ENCODE measurements at places on chromosomes 6 and 20. TPM values are rescaled to one million over a fixed set of nuclear protein-coding genes. Genes with fewer than 3 reads are reported as not detected.

GRCh38 chr6:151276112-151276740 lies 36.5 kb downstream of the AKAP12 start:
- DNase-seq, result peak; percentile 57

DNA sequence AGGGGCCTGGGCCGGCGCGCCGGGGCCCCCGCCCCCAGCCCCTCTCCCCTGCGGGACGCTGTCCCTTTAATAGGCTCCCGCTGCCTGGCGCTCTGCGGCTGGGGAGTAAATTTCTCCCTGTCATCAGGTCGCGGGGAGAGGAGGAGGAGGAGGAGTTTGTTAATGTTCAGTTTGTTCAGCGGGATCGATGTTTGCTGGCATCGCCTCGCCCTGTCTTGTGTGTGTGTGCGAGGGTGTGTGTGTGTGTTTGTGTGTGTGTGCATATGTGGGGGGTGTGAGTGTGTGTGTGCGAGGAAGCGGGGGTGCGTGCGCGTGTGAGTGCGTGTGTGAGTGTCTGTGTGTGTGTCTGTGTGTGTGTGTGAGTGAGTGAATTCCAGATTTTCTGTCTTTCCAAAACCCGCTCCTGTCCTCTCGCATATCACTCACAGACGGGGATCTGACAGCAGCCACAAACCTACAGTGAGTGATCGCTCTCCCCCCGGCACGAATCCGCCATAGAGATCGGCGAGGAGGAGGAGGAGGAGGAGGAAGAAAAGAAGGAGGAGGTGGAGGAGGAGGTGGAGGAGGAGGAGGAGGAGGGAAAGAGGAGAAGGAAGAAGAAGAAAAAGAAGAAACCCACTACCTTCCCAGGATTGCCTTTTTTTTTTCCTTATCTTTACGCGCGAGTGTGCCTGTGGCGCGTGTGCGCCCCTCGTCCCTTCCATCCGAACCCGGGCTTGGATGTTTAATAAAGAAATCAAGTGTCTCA lies at the start of gene TSHZ2:
TSHZ2 (plus strand) TSS at position 169 of the 748 bp plus-strand sequence. CDS start 936 bp downstream, outside the sequence.
- peak; percentile 92 for DNase-seq

DNA sequence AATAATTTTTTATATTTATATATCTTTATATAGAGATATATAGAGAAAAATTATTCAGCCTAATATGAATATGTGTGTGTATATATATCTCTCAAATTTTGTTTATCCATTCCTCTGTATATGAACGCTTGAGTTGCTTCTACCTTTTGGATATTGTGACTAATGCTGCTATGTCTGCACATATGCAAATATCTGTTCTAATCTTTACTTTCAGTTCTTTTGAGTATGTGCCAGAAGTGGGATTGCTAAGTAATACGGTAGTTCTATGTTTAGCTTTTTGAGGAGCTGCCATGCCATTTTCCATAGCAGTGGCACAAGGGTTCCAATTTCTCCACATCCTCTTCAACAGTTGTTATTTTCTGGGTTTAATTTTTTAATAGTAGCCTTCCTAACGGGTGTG lies 72.8 kb upstream of the CEP85L start:
- no peak for DNase-seq

DNA sequence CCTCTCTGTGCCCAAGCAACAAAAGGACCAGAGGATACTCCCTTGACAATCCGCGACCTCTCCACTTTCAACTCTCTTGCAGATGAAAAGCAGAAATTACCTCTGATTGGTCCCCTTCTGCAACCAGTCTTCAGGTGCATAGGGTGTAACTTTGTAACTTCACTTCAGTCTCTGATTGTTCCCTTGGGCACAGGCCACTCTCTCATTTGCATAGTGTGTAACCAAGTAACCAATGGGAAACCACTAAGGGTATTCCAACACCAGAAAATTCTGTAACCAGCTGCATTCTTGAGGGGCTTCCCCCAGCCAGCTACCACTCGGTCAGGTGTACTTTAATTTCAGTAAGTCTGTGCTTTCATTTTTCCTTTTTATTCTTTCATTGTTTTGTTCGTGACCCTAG lies 4.4 kb upstream of the RAET1L start:
- no peak for DNase-seq

GRCh38 chr6:34232901-34233300 lies 3.8 kb upstream of the HMGA1 start:
- DNase-seq, result no peak

DNA sequence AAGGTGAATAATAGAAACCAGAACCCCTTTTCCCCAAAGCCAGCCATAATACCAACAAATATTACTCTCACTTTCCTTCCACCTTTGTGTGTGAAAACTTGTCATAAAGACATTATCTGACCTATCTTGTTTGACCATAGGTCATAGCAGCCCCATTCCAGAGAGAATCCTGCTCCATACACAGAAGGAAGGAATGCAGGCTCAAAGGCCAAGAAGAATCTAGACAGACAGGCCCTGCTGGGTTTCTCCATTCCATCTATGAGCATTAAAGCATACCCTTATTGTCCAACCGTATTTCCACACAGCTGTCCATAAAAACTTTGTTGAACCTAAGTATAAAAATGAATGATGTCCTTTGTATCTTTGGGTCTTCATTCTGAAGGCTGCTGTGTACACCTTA lies 40.7 kb upstream of the KCNK5 start:
- no peak for DNase-seq

Gene ERGIC3
- 236 TPM for total RNA-seq

Gene GPSM3
- 4.3 TPM for total RNA-seq

DNA sequence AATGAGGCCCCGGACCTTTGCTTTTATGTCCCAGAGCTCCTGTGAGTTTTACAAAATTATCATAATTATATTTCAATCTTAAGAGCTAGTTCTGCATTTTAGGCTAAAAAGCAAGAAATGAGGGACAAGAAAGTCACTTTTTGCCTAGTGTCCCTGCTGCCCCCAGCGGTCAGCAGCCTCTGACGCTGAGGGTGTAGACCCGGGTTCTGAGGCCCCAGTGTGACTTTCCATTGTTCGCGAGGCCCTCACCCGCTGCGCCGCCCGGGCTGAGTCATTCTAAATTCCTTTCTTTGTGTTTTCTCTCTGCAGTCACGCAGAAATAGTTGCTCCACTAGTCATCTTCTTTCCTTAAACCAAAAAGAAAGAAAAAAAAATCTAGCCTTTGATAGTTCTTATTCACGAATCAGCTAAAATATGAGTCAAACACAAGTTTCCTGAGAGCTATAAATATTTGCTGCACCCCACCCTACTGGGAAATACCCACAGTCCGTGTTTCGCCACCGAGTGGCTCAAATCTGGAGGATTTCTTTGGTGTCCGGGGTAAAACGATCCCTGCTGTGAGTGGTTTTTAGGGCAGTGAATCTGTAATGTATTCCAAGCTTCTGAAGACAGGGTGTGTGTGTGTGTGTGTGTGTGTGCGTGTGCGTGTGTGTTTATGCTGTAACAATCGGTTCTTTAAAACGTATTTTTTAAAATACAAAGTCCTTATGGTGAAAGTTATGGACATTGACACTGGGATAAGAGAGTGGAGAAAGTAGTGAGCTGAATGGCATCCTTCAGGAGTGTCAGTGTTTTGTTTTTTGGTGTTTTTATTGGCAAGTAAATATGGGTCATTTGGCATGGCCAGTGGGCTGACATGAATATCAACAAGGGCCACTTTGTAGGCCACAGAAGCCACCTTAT lies 59.7 kb upstream of the EEF1A1 start:
- DNase-seq, result peak; percentile 94

GRCh38 chr20:18663932-18664331 lies 76.1 kb downstream of the DTD1 start:
- no peak for DNase-seq

Gene INSM1
- total RNA-seq, result 0.04 TPM

GRCh38 chr6:6736791-6737654 lies 148.5 kb downstream of the LY86 start:
- peak; percentile 86 for DNase-seq

DNA sequence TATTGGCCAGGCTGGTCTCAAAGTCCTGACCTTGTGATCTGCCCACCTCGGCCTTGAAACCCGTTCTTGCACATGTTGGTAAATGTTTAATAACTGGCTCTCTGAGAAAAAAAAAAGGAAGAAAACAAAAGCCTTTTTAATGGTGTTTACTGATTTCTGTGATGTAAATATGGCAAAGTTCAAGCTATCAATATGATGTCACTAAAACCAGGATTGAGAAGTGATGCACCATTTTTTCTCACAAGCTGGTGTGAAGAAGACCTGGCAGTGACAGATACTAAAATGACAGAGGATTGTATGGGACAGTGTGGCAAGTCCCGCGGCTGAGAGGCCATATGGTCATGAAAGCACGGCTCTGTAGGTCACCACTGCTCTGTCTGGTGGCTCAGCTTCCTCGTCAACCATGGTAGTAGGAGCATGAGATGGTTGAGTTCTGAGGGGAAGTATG lies 196.3 kb upstream of the SUPT3H start:
- DNase-seq, result no peak

GRCh38 chr6:93365445-93365844 lies 53.9 kb downstream of the EPHA7 start:
- DNase-seq, result peak; percentile 50

GRCh38 chr6:163525926-163526325 lies 111.4 kb downstream of the QKI start:
- DNase-seq, result no peak

- no peak for DNase-seq
Observed at GRCh38 chr20:61460261-61461052, 208.4 kb downstream of the CDH4 start.

DNA sequence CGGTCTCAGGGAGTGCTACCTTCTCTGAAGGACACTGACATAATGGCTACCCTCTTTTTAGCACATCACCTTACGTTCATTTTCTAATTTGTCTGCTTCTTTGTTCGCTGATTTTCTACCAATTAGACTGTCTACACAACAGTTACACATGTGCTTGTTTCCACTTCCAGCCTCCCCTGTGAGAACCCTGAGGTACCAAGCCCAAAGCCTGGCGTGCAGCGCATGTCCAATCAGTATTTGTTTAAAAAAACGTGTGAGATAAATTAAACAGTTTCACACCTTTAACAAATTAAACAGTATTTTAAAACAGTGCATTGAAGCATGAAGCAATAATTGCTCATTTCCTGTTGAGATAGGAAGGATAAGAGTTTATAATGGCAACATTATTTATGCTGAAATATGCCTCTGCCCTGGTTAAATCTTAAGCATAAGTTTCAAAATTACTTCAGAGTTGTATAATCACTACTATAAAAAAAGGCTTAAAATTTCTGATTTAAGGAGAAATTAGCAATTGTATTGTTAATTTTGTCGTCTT lies 88.9 kb downstream of the MAP3K5 start:
- DNase-seq, result no peak

DNA sequence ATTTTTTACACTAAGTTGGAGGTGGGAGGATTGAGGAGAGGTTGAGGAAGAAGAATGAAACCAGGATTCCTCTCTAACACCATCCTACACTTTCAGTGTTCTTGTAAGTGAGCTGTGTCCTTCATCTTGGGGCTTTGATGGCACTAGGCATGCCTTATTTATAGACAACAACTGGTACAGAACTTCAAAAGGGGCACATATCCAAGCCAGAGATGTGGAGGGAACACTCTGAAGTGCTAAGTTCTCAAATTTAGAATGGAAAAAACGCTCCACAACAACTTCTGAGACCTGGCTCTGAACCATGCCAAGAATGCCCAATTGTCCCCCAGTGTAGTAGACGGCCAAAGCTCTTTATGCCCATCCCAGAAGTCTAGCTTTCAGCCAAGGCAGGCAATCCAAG lies 16.2 kb upstream of the PKHD1 start:
- DNase-seq, result peak; percentile 67

Gene PCK1
- total RNA-seq, result 0.13 TPM

DNA sequence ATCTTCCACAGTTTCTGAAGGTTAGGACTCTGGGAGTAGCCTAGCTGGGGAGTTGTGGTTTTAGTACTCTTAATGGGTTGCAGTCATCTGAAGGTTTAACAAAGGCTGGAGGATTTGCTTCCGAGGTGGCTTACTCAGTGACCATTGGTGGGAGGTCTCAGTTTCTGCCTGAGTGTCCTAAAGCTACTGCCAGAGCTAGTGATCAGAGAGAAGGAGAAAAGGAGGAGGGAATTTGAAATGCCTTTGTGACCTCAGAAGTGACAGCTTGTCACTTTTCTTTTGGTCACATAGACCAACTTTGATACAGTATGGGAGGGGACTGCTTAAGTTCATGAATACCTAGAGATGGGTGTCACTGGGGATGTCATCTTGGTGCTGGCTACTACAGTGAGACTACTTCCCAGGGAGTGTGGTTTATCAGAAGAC lies 41.3 kb downstream of the NCOA3 start:
- DNase-seq, result no peak

Gene PTPN1
- total RNA-seq, result 12.5 TPM

DNA sequence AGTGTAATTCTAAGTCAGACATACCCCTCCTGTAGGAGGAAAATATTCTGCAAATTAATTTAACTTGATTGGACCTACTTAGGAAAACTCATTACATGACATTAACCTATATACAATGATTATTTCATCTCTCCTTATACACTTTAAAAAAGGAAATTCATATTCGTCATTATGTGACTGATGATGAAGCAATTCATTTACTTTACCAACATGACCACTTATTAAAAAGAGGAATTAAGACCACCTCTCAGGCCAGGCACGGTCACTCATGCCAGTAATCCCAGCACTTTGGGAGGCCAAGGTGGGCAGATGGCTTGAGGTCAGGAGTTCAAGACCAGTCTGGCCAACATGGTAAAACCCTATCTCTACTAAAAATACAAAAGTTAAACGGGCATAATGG lies 11.6 kb downstream of the AKIRIN2 start:
- no peak for DNase-seq

Gene RPN2
- total RNA-seq, result 135 TPM

- no peak for DNase-seq
Observed at GRCh38 chr6:16184551-16184950, 53.8 kb upstream of the GMPR start.

- DNase-seq, result peak; percentile 35
Observed at GRCh38 chr20:35307666-35308653, 15.7 kb upstream of the FAM83C start.

GRCh38 chr20:10769700-10770099 lies 95.9 kb upstream of the JAG1 start:
- DNase-seq, result no peak

GRCh38 chr20:54267483-54268003 lies 59.7 kb downstream of the PFDN4 start:
- no peak for DNase-seq

DNA sequence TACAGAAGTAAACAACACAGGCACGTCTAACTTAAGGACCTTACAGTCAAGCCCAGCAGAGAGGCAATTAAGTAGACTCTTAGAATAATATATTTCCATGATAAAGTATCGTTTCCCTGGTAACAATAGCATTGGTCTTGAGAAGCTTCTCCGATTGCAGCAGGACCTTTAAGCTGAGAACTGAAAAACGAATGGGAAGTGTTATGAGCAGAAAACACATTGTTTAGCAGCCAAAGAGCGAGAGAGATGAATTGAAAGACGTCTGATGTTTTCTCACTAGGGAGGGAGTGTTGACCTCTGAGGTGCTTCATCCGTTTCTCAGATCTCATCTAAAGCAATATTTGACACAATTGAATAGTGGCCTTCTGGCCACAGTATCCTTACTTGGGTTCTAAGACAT lies 855 bp downstream of the BYSL start:
- DNase-seq, result no peak

- DNase-seq, result peak; percentile 48
Observed at GRCh38 chr6:43009124-43009523, 4.6 kb downstream of the MEA1 start.

Gene B3GAT2
- 0.53 TPM for total RNA-seq
